Renal cortical epithelial cell (primary cell): ENCODE measurements at places on chromosomes 5 and 9. TPM values are rescaled to one million over a fixed set of nuclear protein-coding genes. Genes with fewer than 3 reads are reported as not detected.

Gene OR1L8
- total RNA-seq = not detected in 2 replicates

- no peak for DNase-seq
Measured at GRCh38 chr9:72361217-72361616, 3.8 kb downstream of the ZFAND5 start.

- DNase-seq = no peak
Measured at GRCh38 chr5:36724467-36725332, 118.3 kb downstream of the SLC1A3 start.

DNA sequence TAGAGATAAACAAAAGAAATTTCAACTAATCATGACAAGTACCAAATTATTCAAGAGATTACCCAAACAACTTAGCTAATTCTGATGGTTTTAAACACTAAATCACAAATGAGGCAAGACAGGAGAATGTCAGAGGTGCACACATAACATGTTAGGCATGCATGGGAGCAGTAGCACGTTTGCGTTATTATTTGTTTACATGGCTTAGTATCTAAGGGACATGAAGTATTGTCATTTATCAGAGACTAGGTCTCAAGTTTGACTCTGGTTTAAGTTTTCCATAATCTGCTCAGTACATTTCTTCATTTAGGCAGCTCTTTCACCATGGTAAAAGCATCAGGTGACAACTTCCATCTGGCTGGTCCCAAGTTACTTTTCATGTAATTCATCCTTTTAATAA is 244.1 kb upstream of the TNC start:
- DNase-seq = no peak

DNA sequence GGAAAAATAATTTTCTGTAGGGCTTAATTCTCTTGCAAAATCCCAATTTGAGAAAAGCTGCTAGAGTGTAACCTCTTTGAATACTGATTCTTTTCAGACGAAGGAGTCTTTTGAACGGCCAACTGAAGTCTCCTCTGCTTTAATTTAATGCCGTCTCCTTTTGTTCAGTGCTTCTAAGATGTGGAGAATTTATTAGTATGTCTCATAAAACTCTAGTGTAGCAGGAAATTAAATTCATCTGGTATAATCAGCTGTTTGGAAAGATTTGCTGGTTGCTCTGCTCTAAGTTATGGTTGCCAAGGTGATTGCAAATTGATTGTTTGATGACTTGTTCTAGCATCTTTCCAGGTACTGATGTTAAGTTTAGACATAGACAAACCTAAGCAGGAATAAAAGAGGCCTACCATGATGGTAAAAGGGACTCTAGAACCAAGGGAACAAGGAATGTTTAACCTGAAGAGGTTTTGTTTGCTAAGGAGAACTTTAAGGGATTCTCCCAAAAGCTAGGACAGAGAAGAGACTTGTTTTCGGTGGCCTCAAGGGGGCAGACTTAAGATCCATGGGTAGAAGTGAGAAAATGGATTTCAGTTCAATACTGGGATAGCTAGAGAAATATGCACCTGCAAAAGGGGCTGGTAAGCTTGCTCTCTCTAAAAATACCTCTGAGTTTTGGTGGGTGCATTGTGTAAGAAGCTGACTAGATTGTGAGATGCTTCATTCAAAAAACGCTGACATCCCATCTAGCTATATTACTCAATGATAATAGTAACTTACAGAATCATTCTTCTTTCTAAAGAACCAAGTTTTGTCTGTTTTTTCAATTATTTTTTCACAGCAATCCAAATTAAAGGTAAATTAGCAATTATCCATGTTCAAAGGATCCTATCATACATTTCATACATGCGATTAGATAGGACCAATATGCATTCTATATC is 5.7 kb upstream of the ADRB2 start:
- peak; percentile 53 for DNase-seq

GRCh38 chr5:158074992-158075769 is 216.2 kb upstream of the CLINT1 start:
- DNase-seq = peak; percentile 64
